Activated CD4-positive, alpha-beta T cell treated with anti-CD3 and anti-CD28 coated beads, Interleukin-2, Interleukin-6, amounts not matched to agents 100 ng/mL and 50 ng/mL, durations not matched to agents 16 hours and 8 hours (primary cell): ENCODE measurements at places on chromosomes 1 and 21.

DNA sequence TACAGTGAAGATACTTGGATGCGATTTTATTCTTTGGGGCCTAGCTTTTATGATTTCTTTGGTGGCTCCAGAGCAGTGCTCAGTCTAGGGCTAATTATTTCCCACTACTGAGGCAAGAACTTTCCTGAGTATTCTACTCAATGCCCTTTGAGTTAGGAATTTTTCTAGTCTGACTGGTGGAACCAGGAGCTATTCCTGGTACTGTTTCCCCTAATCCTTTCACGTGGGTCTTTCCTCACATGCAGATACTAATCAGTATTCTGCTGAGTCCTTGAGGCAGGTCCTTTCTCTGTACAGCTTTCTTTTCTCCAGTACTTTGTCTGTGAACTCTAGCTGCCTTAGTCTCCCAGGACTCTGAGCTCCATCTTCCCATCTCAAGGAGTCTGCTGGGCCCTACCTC lies 76.7 kb downstream of the TRIM11 start:
- no peak for DNase-seq

- DNase-seq, result no peak
Measured at GRCh38 chr21:45505416-45506021, 36.7 kb downstream of the SLC19A1 start.

GRCh38 chr1:26302733-26303405 lies 3.6 kb downstream of the UBXN11 start:
- DNase-seq, result no peak

DNA sequence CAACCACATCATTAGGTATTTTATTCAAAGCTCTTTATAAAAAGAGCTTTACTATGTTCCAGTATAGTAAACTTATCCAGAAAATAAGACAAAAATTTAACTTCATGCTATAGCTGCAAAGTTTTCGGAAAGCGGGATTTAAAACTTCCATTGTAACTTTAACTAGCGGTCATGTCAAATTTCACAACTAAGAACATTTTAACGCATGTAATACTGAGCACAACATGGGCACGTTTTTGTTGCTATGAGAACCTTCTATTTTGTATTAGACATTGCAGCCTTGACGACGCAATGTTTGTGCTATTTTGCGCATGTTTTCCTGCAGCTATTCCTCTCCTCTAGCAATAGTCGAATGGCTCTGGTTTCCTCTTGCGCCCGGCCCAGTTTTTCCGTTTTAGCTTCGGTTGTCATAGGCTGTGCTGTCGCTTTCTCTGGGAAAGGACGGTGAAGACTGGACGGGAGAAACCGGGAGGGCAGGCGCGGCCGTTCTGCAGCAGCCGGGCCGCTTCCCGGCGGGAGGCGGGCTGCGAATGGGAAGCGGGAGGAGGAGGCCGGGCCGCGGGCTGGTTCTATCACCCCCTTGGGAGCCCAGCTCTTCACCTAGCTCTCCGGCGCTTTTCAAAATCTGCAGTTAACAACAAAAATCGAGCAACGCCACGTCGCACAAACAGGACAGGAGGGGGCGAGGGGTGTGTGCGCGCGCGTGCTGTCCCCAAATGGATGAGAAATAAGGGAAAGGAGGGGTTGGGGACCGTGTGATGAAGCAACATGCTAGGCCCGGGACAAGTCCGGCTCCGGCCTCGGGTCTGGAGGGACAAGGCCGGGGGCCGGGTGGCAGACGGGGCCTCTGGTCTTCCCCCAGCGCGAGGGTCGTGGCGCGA lies 105.3 kb upstream of the HNRNPU start:
- DNase-seq, result peak; percentile 59

GRCh38 chr21:14737284-14737691 lies 191.2 kb upstream of the SAMSN1 start:
- DNase-seq, result peak; percentile 31

DNA sequence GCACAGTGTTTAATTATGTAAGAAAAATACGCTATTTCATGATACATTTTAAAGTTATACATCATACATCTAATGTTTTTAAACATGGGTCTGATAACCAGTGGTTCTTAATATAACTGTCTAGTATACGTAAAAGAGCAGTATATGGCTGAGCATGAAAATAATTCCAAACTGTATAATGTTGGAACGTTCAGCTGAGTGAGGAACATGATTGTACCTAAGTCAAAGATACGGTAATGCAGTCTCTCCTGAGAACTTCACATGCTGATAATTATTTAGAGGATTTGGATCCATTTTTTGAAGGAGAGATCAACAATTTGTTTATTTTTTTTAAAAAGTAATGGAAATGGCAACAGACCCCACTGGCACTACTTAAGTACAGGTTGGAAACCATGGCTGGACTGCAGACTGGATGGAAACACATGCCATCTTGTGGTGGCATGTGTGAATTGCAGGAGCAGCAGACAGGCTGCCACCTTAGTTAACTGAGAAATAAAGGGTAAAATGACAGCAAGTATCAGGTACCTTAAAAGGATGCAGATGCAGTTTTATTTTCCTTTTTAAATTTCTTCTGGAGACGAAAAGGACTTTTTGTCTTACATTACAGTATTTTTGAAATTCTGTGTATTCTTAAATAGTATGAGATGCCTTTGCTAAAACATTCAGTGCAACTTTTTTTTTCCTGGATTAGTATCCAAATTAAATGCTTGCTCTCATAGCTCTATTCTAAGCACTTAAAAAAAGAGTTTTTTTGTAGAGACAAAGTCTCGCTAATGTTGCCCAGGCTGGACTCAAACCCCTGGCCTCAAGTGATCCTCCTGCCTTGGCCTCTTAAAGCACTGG lies 73.8 kb downstream of the MTR start:
- peak; percentile 67 for DNase-seq

GRCh38 chr1:211549092-211549711 lies 29.8 kb downstream of the SLC30A1 start:
- no peak for DNase-seq

DNA sequence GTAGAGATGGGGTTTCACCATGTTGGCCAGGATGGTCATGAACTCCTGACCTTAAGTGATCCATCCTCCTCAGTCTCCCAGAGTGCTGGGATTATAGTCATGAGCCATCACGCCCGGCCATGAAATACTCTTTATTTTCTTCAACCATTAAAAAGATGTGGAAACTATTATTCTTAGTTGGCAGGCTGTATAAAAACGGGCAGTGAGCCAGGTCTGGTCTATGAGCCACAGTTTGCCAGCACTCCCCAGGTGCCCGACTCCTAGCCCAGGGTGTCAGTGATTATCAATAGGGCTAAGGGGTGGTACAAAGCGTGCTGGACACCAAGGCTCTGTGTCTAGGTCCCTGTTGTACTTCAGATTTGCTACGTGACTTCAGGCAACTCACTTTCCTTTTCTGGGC lies 3.7 kb upstream of the TMEM61 start:
- no peak for DNase-seq

- DNase-seq, result peak; percentile 29
Measured at GRCh38 chr1:199042193-199042592, 403.4 kb downstream of the PTPRC start.

- DNase-seq, result no peak
Measured at GRCh38 chr1:246528933-246529731, 22.1 kb upstream of the SMYD3 start.

DNA sequence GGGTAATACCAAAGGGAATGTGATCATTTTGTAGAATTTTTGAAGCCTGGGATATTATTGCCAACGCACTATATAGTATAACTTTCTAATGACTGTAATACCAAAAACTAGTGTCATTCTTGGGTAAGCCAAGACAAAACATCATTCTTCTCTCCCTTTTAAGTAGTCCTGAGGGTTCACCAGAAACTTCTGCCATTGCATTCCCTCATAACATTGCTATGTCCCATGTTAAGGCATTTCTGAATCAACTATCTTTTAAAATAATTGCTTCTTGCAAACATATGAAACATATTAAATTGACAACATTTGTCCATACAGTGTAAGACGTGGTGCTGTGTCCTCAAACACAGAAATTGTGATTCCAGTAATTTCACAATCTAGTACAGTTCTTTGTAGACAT lies 29.9 kb upstream of the C1orf21 start:
- DNase-seq, result no peak

GRCh38 chr1:146001709-146002108 lies 5.3 kb upstream of the TXNIP start:
- no peak for DNase-seq

GRCh38 chr1:25854554-25854953 lies 4.7 kb downstream of the AUNIP start:
- DNase-seq, result no peak

- DNase-seq, result no peak
Measured at GRCh38 chr1:28582248-28582615, 9.8 kb upstream of the RAB42 start.

DNA sequence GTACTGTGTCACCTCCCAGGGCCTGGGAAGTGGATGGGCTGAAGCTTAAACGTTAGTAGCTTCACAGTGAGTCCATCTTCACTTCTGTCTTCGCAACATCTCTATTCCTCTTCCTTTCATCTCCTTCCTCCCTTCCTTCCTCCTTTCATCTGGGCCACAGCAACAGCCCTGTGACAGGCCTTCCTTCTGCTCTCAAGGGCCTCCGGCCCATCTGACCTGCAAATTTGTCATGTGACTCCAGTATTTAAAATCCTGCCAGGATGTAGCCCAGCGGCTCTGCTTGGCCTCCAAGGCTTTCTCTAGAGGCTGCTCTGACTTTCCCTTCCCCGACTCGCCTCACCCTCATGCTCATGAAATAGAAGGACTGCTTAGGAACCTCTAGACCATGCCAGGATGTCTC lies 10.9 kb upstream of the BATF3 start:
- DNase-seq, result no peak

DNA sequence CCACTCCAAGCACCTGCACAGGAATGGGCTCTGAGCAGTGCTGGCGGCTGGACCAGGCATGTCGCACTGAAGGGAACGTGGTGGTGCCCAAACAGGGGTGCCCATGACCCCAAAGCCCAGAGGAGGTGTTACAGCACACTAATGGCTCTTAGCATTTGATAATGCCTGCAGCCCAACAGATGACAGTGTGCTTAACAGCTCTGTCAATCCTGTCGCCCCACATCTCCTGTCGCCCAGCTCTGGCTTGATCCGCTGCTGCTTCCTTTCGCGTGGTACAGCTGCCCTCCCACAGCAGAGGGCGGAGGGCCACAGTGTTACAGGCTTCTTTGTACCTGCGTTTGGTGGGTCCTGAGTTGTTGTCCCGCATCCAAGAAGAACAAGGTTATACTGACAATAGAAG lies 32.2 kb upstream of the CR1L start:
- DNase-seq, result no peak

DNA sequence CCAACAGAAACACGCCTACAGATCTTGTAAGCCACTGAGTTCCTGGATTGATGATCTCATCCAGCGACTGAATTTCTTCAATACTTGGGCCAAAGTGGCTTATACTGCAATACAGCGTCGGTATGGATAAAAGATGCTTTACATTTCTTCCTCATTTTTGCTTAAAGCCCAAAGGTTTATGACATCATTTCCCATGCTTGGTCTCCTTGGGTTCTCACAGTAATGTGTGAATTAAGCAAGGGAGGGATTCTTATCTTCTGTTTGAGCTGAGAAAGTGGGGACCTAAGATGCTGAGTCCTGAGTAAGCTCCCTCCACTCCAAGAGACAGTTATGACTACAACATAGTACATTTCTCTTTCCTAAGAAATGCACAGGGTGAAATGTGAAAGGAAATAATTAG lies 39.5 kb downstream of the LBR start:
- no peak for DNase-seq

- peak; percentile 91 for DNase-seq
Measured at GRCh38 chr1:21334214-21335087, 44.2 kb upstream of the ECE1 start.

DNA sequence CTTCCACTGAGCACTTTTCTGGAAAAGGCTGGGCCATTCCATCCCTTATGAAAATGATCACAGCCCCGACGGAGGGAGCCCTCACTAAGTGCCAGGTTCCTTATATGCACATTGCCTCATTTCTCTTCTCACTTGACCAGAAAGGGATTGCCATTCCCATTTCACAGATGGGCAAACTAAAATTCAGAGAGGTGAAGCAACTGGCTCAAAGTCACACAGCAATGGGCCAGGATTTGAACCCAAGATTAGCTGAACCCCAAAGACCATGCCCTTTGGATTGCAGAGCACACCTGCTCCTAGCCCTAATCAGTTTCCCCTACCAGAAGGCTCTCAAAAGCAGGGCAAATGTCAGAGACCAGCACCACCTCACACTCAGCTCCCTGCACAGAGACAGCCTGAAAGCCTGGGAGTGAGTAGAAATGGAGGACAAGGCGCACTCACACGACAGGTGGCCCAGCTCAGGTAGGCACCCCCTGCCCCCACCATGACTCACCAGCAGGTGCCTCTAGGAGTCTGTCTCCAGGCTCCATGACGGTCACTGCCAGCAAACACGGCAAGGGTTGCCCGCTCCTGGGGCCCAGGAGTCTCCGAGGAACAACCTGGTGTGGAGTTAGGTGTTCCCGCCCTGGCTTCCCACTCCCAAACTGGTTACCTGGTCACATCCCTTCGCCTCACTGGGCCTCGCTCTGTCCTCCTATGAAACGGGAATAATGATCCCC lies 21.7 kb downstream of the SDC3 start:
- no peak for DNase-seq

DNA sequence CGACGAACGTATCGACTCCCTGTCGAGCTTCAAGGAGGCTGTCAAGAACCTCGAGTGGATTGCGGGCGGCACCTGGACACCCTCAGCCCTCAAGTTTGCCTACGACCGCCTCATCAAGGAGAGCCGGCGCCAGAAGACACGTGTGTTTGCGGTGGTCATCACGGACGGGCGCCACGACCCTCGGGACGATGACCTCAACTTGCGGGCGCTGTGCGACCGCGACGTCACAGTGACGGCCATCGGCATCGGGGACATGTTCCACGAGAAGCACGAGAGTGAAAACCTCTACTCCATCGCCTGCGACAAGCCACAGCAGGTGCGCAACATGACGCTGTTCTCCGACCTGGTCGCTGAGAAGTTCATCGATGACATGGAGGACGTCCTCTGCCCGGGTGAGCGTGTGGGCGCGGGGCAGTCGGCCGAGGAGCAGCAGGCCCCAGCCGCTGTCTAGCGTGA lies 28.0 kb downstream of the COL6A2 start:
- DNase-seq, result no peak

- DNase-seq, result no peak
Measured at GRCh38 chr1:94708299-94708685, 111.9 kb upstream of the SLC44A3 start.

DNA sequence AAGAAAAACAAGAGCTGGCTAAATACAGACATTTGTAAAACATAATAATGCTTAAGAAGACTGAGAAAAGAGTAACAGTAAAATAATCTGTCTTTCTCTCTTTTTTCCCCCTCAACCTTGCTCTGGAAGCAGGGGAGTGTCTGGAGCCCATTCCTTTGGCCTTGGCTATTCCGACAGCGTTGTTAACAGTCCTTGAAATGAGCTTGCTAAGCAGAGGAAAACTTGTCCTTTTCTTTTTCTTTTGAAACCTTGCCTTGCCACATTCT lies 6.7 kb upstream of the CA6 start:
- DNase-seq, result no peak

GRCh38 chr1:202852163-202852904 lies 36.6 kb downstream of the RABIF start:
- peak; percentile 62 for DNase-seq

- DNase-seq, result no peak
Measured at GRCh38 chr1:226678251-226678650, 60.8 kb downstream of the ITPKB start.

- DNase-seq, result no peak
Measured at GRCh38 chr1:214228976-214229375, 52.0 kb upstream of the SMYD2 start.

GRCh38 chr1:110069404-110070281 lies 829 bp downstream of the ALX3 start:
- DNase-seq, result no peak
